M059J (cell line): ENCODE measurements at places on chromosomes 11 and 22.

- peak; percentile 16 for DNase-seq
These were observed 21.9 kb downstream of the MMP13 start for GRCh38 chr11:102933627-102934026.

- peak; percentile 78 for DNase-seq
These were observed 56.4 kb downstream of the PARVA start for GRCh38 chr11:12433571-12434324.

DNA sequence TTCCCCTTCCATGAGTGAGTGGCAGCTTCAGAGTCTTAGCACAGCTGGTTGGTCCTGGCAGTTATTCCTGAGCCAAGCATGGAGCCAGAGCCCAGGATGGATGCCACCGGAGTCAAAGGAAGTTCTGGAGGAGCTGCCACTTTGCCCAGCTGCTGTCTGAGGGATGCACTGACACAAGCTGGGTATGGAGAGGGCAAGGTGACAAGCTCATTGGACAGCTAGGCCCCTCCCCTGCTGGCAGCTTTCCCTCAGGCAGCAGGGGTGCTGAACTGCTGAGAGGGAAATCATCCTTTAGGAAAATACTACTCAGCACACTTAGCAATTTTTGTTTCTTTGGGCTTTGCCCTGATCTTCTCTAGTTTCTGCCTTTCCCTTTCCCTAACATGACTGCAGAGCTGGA lies 99.3 kb upstream of the SESN3 start:
- DNase-seq, result no peak

GRCh38 chr11:111730871-111731591 lies 35.2 kb downstream of the PPP2R1B start:
- peak; percentile 33 for DNase-seq

GRCh38 chr22:22207845-22208564 lies 36.6 kb upstream of the VPREB1 start:
- DNase-seq, result peak; percentile 52

- DNase-seq, result no peak
These were observed 54.8 kb upstream of the CECR2 start for GRCh38 chr22:17314487-17314886.

GRCh38 chr11:65416841-65417701 lies 5.5 kb upstream of the NEAT1 start:
- peak; percentile 40 for DNase-seq

GRCh38 chr11:130420478-130421198 lies 7.8 kb downstream of the ADAMTS8 start:
- DNase-seq, result no peak

GRCh38 chr11:92123540-92123939 lies 101.1 kb upstream of the FAT3 start:
- DNase-seq, result peak; percentile 88

DNA sequence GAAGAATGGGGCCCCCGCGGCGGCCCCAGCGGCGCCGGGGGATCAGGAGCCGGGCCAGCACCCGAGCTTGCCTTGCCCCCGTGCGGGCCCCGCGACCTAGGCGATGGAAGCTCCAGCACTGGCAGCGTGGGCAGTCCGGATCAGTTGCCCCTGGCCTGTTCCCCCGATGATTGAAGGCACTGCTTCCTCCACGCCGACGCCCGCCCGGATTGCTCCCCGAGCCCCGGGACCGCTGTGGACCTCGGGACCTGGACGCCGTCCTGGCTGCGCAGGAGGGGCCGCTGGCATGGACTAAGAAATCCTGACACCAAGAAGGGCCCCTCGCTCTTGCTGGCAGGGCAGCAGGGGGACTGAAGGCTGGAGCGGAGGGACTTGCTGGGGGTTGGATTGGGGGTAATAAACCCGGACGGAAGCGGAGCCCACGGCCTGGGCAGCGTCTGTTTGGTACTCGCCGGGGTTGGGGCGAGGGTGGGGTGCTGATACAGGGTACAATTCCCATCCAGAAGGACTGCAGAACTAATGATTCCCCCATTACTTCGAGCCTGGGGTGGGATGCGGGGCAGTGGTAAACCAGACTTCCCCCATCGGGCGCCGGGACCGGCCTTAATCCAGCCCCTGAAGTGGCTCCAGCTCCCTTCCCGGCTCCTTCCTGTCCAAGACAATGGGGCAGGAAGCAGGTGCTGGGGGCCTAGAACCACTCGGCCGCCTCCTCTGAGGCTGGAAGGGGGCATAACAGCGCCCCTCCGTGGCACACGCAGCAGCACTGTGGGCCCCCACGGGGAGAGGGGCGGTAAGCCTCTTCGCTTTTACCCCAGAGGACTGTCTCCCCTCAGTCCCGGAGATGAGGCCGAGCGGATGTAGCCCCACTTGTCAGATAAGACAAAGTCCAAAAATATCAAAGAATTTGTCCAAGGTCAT lies 1.0 kb downstream of the CCDC85B start:
- DNase-seq, result peak; percentile 83

GRCh38 chr22:48936391-48936790 lies 891.3 kb downstream of the BRD1 start:
- no peak for DNase-seq

DNA sequence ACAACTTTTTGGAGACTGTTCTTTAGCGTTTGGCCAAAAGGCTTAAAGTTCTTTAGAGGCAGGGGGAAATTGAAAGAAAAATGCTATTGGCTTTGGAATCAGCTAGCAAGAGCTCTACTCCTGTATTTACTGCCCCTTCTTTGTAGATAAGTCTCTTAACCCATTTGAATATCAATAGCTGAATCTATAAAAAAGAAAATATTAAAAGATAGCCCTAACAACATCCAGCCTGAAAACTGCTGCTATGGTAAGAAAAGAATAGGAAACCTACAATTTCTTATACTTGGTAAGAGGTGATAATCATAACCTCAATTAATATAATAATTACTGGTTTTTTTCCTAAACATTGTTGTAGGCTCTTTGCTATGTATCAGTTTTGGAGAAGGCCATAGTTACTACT lies at the start of gene OR5B12:
Gene OR5B12 (minus strand): TSS at position 101 of the 400 bp plus-strand sequence. CDS start 2,085 bp downstream, outside the sequence.
- no peak for DNase-seq

DNA sequence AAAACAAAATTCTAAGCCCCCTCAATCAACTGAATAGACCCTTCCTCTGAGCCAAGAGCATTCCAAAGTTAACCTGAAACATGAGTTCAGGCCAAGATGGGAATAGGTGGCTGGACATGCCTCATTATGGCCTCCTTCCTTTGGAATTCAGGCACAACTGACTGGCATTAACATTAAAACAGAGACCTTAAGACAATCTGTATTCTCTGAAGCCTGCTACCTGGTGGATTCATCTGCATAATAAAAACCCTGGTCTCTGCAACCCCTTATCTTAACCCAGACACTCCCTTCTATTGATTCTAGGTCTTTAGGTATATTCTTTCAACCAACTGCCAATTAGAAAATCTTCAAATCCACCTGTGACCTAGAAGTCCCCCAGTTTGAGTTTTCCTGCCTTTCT lies 66.3 kb downstream of the JRKL start:
- DNase-seq, result no peak

DNA sequence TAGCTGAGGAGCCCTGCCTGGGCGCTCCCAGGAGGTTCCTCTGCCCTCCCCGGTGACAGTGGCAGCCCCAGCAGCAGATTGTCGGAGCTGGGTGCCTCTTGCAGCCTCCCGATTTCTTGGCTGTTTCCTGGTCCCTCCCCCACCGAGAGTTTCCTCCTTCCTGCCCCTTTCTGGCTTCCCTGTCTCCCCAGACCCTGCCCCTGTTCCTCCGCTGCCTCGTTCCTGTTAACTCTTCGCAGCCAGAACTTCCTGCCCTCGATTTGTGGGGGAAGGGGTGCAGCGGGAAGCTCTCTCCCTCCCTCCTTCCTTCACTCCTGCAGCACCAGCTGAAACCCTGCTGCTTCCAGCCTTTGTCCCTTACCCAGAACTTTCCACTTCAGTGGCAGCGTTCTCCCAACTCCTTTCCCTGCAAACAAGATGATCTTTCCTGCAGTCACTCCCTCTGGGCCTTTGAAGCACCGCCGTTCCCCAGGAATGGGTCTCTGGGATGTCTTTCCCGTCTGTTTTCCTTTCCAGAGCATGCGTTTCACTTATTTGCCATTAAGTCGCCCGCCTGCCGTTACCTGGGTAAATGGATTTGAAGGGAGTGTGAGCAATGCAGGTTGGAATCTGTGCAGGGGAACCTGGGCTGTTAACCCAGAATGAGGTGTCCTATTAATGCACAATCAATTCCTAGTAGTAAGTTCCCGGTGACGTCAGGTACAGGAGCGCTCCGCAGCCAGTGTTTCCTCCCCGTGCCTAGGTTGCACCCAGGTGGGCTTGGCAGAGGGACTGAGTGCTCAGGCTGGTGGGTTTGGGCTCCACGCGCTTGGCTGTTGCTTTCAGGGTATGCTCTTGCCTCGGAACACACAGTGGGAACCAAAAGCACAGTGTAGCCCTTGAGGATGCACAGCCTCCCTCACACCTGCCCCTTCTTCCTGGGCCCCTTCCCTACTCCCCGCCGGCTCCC lies 4.3 kb downstream of the GRK2 start:
- no peak for DNase-seq

DNA sequence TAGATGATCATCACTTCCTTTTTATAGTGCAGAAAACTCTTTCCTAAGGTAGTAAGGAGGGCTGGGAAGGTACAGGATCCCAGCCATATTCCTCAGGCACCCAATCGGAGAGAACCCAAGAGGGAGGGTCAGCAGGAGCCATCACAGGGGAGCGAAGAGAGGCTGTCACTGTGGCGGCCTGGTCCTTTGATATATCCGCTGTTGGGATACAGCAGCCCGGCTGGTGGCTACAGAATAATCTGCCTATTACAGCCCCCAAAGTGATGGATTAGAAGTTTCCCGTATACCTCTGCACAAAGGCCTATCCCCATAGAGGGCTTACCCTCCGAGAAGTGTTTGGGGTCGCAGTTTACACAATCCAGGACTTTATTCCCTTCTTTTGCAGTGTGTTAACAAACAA lies 48.5 kb downstream of the OR4D9 start:
- DNase-seq, result no peak

GRCh38 chr11:123006860-123007542 lies 25.4 kb upstream of the BSX start:
- no peak for DNase-seq

DNA sequence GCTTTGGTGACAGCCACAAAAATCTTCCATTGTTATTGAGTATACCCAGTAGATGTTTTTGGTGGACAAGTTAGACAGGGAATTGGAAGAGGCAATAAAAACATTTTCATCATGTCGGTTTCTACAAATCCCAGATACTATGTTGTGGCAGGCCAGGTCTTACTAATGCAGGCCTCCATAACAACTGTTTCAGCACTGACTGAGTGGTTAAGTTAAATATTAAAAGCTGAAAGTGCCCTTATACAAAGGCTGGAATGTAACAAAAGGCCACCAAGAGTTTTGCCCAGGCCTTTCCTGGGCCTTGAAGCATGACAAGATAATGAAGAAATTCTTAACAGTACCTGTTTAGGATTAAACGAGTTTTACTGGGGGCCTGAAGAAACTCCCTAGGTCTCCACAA lies 29.3 kb downstream of the DMC1 start:
- DNase-seq, result no peak

DNA sequence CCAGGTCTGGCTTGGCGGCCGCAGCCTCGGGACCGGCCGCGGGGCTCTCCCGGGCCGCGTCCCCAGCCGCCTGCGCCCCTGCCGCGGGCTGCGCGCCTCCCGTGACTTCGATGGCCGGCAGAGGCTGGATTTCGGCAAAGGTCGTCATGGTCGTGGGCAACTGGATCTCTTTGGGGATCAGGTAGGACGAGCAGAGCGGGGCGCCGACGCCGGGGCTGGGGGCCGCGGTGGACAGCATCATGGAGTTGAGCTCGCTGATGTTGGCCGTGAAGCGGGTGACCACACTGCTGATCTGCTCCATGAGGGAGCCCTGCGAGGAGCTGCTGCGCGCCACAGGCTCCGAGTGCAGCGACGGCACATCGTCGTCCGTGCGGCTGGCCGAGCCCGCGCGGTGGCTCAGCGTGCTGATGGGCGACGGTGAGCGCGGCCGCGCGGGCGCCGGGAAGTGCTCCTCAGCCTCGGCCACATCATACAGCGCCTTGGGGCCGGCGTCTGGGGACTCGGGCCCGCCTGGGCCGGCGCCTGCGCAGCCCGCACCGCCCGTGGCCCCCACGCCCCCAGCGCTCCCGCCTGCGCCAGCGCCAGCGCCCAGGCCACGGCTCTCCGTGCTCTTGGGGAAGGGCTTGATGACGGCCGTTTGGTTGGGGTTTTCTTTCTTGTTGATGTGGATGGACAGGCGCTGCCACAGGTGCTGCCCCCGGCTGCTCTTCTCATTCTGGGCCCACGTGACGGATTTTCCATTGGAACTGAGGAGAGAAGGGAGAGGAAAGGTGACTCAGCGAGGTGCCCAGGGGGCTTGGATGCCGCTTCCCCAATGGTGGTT lies 171.4 kb upstream of the CTSC start:
- DNase-seq, result no peak

GRCh38 chr22:46409631-46410210 lies 74.2 kb downstream of the TRMU start:
- no peak for DNase-seq

DNA sequence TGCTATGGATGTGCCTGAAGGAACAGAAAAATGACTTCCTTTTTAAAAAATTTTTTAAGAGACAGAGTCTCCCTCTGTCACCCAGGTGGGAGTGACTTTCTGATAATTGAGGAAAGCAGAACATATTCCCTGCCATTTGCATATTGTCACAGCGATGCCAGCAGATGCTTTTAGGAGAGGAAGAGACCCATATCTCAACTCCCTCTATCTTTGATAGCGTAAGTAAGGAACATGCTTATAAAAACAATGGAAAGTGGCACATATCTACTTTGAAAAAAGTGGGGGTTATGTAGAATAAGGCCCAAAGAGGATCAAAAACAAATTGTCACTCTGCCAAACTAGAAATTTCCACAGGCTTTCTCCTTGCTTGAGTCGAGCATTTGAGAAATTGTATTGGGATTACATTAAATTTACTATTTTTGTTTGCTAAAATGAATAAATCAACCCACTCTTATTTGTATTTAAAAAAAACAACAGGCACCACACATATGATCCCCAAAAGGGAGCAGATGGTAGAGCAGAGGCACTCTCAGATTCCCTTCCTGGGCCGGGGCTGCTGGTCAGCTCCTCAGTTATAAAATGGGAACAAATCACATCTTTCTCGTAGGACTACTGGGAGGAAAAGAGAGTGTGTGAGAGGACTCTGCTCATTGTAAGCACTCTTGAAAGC lies 68.8 kb upstream of the TSPAN18 start:
- DNase-seq, result no peak
